Upper lobe of left lung (tissue), 6 donors: ENCODE measurements at places on chromosomes 4 and X. TPM values are rescaled to one million over a fixed set of nuclear protein-coding genes. Genes with fewer than 3 reads are reported as not detected.

The AFF2 gene
- total RNA-seq = 6.1 TPM

- no peak for DNase-seq
These were observed 98.7 kb upstream of the DDIT4L start for GRCh38 chr4:100288811-100289529.

The NXF2B gene
- not detected for total RNA-seq

DNA sequence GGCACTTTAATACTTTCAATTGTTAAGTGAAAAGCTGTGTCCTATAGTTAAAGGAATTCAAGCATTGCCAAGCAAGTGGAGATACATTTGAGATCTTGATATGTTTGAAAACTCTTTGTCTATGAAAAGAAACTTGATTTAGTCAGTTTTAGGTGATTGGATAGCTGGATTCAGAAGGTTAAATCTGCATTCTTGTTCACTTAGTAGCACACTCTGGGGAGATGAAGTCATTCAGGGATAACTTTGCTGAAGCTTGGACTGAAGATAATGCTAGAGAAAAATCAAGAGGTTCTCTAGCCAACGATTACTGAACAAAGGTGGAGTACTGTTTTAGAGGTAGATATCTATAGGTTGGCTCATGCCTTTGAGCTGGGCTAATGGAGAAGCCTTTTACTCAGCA is 90.6 kb downstream of the DCAF8L2 start:
- no peak for DNase-seq

GRCh38 chrX:140948827-140949226 is 53.6 kb upstream of the SPANXB1 start:
- DNase-seq = no peak

The NRK gene
- 0.10 TPM for total RNA-seq

The SH2D1A gene
- total RNA-seq = 1.0 TPM

DNA sequence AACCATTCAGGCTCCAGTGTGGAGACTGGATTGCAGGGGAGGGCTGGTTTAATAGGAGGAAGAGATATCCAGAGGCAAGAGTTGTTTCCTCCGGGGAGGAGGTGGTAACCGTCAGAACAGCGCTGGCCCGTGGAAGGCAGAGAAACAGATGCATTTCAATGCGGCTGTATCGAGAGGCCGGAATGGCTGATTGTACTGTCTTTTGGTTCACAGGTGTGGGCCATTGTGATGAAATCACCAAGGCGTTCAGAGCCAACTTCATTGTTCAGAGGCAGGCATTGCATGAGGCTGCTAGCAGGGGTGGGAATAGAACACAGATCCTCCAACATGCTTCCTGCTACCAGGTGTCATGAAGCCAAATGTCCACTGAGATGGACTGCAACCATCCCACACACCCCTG is 53.0 kb downstream of the SHOX start:
- no peak for DNase-seq
